ENCODE measurements at places on chromosomes 5 and 9.
A peak's percentile ranks its signal among the peaks of the same experiment; 100 is the strongest.

- DNase-seq, result no peak
Measured at GRCh38 chr9:88978034-88978433, 13.2 kb upstream of the S1PR3 start.

DNA sequence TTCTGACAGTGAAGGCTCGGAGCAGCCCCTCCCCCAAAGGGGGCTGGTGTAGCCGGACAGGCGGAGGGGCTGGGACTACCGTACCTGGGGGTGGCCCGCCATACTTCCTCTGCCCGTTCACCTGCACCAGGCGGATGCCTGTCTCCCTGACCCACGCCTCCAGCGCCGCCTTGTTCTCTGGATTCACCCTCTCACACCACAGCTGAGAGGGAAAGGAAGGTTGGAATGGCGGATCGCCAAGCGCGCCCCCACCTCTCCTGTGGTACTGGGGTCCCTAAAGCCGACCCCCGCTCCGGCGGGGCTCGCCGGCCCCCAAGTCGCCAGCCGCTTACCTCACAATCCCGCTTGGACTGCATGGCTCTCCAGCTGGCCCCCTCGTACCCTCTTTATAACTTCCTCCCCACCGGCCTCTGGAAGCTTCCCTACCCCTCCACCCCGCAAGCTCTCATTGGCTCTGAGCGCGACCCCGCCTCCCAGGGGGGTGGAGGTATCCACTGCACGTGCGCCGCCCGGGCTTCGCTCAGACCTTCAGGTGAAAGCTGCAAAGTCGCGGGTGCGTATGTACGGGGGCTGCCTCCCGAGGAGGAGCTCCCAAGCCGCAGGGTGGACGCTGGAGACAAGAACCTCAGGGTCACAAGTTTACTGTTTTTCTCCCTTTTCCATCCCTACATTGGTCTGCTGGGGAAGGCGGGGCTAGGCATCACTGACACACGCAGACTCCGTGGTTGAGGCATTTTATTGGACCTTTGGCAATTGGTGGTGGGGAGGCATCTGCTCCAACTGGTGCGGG lies at the start of gene DND1:
Gene DND1 (minus strand): TSS at position 390 of the 790 bp plus-strand sequence. CDS start 34 bp downstream, at position 356.
- DNase-seq, result no peak

DNA sequence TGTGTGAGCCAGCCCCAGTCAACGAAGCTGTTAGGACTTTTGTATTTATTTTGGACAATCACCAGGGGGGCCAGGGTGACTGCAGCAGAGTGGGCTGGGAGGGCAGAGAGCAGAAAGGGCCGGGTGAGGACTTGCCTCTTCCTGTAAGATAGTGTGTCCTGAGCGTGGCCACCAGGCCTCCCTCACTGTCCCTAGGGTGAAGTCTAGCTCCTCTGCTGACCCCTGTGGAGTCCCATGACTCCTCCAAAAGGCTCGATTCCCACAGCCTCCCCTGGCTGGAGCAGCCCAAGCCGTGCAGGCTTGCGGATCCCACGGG lies 147.8 kb downstream of the RXRA start:
- no peak for DNase-seq

- DNase-seq, result no peak
Measured at GRCh38 chr5:139964994-139965565, 78.0 kb downstream of the NRG2 start.

DNA sequence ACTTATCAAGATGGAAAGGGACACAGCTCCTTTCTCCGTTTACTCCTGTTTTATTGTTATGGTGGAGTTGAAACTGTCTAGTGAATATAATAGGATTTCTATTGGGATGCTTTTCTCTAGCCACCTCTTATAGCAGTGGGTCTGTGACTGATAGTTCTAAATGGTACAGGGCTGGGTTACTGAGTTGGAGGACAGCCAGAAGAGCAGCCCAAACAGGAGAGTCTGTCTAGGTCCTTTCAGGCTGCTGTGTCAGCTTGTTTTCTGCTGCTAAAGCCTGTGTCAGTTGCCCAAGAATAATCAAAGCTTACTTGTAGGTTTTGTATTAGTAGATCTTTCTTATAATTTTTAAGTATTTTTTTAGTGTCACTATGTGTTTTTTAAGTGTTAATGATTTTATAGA lies 356.0 kb upstream of the SEMA6A start:
- no peak for DNase-seq

DNA sequence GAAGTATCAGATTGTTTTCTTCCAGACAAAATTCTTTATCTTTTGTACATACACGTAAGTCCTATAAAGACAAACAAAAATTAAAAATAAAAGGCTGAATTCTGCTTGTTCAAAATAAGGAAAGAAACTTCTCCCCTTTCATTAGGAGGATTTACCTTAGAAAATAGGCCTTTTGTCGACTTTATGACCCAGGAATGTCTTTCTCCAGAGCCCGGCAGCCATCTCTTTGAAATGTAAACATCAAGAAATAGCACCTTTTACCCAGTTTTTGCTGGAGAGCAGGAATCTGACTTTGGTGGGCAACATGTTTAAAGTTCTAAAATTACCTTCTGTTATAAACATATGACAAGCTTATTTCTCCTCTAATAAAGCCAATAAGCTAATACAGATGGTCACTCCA lies 373.0 kb upstream of the FTMT start:
- DNase-seq, result no peak

DNA sequence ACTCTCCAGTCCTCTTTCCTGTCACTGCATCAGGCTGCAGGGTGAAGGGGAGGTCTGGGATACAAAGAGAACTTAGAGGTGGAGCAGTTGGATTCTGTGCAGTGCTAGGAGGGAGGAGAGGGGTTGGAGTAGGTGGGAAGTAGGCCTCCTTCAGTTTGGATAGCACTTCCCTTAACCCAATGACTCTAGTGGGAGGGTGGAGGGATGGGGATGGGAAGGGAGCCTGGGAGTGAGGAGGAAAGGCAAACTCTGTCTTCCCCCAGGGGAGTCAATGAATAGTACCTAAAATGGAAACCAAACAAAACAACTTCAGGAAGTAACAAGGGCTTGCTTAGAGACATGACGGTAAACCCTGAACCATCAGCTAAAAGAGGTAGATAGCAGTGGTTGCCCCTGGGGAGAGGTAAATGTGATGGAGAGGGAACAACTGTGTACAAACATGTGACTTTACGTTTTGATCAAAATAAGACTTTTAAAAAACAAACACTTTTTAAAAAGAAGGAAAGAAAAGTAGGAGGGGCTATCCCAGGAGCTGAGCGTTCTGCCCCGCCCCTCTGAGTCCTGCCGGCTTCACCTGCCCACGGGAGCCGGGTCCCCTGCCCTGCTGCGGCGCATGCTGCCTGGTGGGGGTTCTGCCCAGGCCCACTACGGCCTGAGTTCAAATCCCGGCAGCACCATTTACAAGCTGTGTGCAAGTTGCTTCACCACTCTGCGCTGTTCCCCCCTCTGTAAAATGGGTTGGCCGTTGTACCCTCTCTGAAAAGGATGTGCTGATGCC lies 30.9 kb downstream of the GSN start:
- DNase-seq, result no peak

- no peak for DNase-seq
Measured at GRCh38 chr5:174053905-174054304, 8.4 kb downstream of the NSG2 start.

DNA sequence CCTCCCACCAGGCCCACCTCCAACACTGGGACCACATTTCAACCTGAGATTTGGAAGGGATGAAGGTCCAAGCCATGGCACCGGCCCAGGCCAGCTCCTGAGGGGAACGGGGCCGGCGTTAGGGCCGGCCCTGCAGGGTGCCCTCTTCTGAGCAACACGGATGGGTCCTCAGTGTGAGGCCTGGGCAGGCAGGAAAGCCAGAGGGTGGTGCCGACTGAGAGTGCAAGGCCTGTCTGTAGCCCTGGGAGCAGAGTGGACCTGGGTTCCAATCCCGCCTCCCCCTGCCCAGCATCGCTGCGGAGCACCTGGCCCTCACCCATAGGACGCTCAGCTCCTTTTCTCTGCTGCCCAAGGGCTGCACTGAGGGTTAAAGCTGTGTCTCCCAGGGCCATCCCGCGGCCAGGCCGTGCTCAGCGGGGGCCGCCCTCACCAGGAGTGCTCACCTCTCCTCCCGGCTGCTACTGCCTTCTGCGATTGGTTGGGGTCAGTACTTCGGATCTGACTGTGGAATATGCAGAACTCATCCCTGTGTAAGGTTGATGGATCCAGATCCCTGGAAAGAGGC lies 44.1 kb upstream of the FCN2 start:
- DNase-seq, result no peak

- DNase-seq, result no peak
Measured at GRCh38 chr9:78857373-78858225, 560.7 kb downstream of the PSAT1 start.

- DNase-seq, result no peak
Measured at GRCh38 chr9:16319646-16320045, 550.8 kb downstream of the BNC2 start.

- DNase-seq, result no peak
Measured at GRCh38 chr9:2718001-2718697, 839 bp downstream of the KCNV2 start.

- no peak for DNase-seq
Measured at GRCh38 chr5:156295431-156295830, 31.5 kb upstream of the SGCD start.

GRCh38 chr5:135887447-135887864 lies 8.2 kb downstream of the IL9 start:
- peak; percentile 15 for DNase-seq

DNA sequence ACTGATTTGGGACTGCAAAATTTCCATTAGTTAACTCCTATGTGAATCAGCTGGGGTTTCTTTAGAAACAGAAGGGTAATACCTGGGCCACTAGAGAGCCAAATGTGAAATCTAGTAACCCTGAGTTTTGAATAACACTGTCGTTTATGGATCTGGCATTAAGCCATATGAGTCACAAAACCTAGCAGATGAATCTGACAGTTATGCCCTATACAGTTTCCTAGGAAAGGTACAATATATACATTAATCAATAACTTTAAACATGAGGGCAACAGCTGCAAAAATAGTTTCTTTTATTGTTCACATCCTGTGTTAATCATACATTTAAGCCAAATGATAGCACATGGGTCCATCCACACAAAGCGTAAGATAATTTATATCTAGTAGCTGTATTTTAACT lies 56.9 kb downstream of the PAM start:
- DNase-seq, result no peak

DNA sequence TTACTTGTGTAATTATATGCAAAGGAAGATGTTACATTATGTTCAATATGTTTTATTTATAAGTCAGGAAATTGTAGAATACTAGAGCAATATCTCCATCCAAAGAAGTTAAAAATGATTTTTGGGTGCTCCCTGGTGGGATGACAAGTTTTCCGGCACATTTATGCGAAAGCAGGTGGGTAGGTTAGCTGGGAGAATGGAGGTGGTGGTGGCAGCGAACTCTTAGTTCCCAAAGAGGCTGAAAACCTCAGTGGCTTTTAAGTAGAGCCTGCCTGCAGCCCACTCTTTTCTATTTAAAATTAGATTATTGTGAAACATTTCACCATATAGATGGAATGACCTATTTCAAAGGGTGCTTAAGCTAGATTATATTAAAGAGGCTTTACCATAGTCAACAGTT lies 51.8 kb downstream of the ANKRD33B start:
- no peak for DNase-seq

- no peak for DNase-seq
Measured at GRCh38 chr5:34740389-34740806, 84.3 kb downstream of the RAI14 start.

- no peak for DNase-seq
Measured at GRCh38 chr9:463455-464171, 248.9 kb downstream of the DOCK8 start.

GRCh38 chr9:129307227-129307970 lies 129.3 kb upstream of the IER5L start:
- DNase-seq, result no peak

GRCh38 chr5:98813755-98814154 lies 40.3 kb downstream of the RGMB start:
- DNase-seq, result no peak

GRCh38 chr9:134039386-134040175 lies 14.3 kb downstream of the BRD3OS start:
- DNase-seq, result no peak

DNA sequence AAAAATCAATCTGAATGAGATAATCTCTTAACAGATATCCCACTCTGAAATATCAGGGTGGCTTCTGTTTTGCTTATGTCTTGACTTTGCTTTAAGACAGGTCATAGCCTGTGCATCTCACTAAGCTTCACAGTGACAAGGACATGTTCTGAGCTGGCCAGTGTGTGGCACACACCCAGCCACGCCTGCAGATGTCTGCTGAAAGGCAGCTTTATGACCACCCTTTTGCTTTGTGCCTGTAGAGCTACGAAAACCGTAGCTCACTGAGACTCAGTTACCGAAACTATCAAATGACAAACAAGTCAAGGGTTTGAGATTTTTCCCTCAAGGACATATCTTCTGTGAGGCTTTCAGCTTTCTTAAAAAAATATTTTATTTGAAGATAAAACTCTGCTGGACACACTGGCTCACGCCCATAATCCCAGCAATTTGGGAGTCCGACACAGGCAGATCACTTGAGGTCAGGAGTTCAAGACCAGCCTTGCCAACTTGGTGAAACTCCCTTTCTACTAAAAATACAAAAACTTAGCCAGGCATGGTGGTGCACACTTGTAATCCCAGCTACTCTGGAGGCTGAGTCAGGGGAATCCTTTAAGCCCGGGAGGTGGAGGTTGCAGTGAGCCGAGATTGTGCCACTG lies 233.2 kb downstream of the SPATA31A1 start:
- no peak for DNase-seq

DNA sequence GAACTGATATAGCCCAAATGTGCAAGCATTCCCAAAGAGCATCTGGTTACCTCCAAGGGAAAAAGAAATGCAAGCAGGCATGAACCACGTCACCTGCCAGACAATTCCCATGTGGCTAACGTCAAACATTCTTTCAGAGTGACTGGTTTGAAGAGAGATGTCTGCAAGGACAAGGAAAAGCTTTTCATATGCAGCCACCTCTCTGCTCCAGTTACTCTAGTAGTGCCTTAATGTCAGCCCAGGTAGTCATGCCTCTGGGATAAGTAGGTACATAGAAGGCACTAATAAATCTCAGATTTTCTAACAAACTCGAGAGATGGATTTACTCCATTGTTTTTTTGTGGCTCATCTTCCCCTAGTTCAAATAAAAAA lies 96.8 kb upstream of the IFNK start:
- no peak for DNase-seq

DNA sequence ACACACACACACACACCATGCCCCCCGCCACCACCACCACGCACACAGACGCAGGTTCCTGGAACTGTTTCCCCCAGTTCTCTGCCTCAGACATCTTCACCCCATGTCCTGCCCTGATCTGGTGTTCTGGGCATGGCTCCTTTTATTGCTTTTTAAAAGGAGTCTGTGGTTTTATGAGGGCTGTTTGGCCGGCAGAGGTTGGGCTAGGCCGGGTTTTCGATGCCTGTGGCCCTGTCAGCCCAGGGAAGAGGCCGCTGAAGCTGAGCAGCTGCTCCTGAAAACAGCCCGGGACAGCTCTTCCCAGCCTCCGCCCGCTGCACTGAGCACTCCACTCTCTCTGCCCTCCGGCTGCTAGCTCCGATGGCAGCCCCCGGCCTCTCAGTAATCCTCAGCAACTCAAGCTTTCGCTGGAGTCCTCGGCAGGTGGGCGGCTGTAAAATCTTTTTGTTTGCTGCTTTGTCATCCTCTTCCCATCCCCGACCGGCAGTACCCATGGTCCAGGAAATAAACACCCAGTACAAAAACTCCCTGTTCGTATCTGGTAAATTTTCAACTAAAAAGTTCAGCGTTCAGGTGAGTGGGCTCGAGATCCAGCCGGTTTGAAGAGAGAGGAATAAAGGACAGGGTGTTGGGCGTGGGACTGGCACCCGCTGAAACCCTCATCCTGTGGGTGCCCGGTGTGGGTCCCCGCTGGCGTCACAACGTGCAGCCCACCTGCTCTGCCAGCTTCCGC lies 103.0 kb upstream of the ERCC6L2 start:
- no peak for DNase-seq

- DNase-seq, result no peak
Measured at GRCh38 chr9:33143241-33143661, 23.9 kb downstream of the B4GALT1 start.
